ENCODE measurements at places on chromosomes 16 and 17. TPM values are rescaled to one million over a fixed set of nuclear protein-coding genes. Genes with fewer than 3 reads are reported as not detected.

- peak; percentile 23 for DNase-seq
Measured at GRCh38 chr16:9033125-9033830, 58.2 kb upstream of the HAPSTR1 start.

- no peak for DNase-seq
Measured at GRCh38 chr17:14333506-14333905, 32.6 kb downstream of the HS3ST3B1 start.

DNA sequence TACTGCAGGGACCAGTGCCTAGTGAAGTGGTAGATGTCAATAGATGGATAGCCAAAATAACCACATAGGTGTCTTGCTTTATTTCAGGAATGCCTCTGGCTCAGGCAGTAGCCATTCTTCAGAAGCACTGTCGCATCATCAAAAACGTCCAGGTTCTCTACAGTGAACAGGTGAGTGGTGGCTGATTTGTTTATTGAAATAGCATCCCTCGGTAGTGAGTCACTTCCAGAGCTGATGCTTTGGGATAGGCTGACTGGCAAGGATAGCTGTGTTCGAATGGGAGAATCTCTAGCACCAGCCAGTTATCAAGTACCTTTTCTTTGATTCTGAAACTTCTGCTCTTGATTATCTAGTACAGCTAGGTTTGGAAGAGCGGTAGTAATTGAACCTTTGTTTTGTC, 10.3 kb downstream of the PHAF1 start:
- no peak for DNase-seq

- DNase-seq: no peak
Measured at GRCh38 chr17:4480929-4481898, 17.5 kb upstream of the SPNS2 start.

DNA sequence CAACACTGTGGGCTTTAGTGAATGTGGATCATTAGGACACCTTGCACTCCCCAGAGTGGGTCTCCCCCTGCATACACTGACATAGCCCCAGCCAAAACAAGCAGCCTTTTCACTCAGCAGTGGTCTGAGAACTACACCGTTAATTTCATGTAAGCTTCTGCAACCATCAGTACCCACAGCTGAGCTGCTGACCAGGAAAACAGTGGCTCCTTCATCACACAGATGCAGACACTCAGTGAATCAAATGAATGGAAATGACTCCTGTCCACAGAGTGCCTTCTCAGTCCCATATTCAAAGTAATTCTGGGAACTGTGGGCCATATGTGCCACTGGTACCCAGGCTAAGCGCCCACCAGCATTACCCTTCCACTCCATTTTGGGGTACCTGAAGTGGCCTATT, 39.3 kb upstream of the NOL11 start:
- DNase-seq: no peak

GRCh38 chr17:41326173-41327145, 10.9 kb upstream of the KRTAP17-1 start:
- DNase-seq: no peak

- no peak for DNase-seq
Measured at GRCh38 chr16:81568749-81569087, 124.1 kb downstream of the CMIP start.

- DNase-seq: no peak
Measured at GRCh38 chr16:70766176-70766575, 34.8 kb downstream of the VAC14 start.

DNA sequence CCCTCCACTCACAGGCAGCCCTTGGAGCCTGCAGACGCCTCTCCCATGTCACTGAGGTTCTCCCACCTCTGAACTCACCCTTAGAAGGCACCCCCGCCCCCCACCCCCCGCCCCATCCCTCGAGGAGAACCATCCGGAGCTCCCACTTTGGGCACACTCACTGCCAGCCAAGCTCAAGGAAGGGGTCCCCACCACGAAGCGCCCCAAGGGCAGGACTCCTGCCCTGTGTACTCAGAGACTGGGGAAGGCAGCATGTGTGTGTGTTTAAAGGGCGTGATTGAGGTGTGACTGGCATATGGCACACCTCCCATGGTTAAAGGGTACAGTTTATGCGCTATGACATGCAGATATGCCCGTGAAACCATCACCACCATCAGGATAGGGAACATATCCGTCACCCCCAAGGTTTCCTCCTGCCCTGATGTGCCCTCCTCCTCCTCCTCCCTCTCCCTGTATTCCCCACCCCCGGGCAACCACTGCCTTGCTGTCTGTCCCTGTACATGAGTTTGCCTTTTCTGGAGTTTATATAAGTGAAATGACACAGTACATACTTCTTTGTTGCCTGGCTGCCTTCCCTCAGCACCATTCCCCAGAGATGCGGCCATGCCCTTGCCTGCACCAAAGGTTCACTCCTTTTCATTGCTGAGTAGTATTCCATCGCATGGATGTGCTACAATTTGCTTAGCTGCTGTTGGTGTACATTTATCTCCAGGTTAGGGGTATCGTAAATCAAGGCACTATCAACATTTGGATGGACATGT, 14.0 kb upstream of the RBFOX3 start:
- no peak for DNase-seq

GRCh38 chr16:25297151-25297787, 39.6 kb upstream of the ZKSCAN2 start:
- no peak for DNase-seq

DNA sequence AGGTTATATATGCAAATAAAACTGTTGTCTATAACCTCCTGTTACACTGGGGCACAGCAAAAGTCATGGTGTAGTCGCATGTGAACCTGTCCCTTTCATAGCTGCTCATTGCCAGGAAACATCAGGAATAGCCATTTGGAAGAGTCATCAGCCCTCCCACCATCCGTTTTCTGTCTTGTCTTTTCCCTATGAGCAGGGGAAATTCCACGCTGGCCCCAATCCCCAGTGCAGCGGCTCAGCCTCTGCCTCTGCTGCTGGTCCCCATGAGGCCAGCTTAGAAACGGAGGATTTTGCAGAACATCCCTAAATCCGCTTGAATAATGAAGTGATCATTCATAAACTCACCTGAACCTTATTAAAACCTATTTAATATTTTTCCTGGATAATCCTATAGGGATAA, 10.5 kb downstream of the MAPT start:
- DNase-seq: no peak

The NCBP3 gene
- total RNA-seq: 38.5 TPM

The CX3CL1 gene
- 20.1 TPM for total RNA-seq

The EFNB3 gene
- 39.9 TPM for total RNA-seq

All from spinal cord (tissue), 10 donors.